ENCODE measurements at places on chromosomes 1 and 21.

DNA sequence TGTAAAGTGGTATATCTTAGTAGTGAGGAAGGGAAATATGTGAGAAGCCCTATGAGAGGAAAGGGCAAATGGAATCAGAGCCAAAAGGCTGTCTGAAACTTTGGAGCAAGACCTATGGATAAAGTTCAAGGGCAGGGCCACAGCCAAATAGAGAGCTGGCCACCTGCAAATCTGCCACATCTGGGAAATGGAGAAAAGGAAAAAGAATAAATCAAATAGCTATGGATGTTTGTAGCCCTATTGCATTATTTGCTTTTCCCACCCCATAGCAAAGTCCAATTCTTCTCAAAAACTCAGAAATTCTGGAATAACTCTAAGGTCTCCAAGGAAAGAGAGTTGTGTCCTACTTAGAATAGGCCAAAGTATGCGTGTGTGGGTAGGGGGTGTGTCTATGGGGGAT, 4.0 kb upstream of the HLX start:
- DNase-seq = no peak

GRCh38 chr1:79161077-79161476, 154.5 kb upstream of the ADGRL4 start:
- no peak for DNase-seq

- DNase-seq = no peak
Measured at GRCh38 chr1:154463512-154463990, 38.5 kb upstream of the TDRD10 start.

- DNase-seq = no peak
Measured at GRCh38 chr1:109969907-109970306, 14.7 kb upstream of the AHCYL1 start.

DNA sequence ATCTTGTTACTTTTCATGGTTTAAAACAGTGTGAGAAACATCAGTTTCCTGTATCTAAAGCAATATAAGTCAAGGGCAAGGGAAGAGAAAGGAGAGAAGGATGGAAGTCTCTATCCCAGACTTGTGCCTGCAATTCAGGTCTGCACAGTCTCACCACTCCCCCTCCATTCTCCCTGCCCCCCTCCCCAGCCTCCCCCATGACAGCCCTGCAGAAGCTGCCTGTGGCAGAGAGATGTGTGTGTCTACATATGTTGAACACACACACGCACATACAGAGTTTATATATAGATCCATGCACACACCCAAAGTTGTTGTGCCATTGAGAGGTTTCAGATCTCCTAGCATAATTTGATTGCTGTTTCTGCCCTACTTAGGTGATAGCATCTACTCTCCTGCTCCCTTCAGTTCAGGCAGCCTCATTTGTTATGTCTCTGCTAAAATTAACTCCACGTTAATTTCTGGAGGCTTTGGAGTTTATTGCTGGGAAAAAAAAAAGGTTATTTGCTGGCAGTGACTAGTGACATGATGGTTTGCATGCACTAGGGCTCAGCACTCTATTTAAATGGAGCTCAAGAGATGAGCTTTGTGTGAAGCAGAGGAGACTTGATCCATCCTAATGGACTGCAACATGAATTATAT, 124.9 kb upstream of the SMYD2 start:
- no peak for DNase-seq

DNA sequence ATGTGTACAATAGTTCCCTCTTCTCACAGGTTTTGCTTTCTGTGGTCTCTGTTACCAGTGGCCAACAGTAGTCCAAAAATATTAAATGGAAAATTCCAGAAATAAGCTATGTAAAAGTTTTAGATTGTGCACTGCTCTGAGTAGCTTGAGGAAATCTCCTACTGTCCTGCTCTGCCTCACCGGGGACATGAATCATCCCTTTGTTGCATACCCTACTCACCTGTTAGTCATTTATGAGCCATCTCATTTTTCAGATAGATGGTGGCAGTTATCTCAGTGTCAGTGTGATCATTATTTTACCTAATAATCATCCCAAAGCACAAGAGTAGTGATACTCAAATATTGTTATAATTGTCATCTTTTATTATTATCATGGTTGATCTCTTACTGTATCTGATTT, 688.1 kb downstream of the PLA2G4A start:
- no peak for DNase-seq

DNA sequence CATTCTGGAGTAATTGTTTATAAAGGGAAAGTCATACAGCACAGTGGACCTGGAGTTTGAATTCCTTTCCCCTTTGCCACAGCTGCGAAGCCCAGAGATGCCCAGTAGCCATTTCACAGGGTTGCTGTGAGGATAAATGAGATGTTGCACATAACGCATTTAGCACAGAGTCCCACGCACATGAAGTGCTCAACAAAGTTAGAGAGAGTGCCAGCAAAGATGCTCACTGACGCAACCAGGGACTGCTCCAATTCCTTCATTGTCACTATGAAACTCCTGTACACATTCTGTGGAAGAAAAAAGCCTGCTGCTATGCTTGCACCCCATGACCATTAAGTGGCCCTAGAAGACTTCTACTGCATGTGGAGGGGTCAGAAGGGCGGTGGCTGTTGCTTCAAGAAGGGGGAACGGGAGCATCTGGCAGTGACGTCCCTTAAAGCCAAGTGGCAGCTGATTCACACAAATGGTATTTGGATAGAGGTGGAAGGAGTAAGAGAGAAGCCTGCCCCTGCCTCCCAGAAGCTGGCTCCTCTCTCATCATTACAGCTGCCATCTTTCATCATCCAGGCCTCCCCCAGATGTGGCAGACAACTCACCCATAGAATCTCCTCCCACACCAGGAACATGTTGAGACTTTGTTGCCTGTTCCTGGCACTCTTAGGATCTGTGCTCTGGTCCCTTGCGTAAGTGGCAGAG, 26.5 kb upstream of the VAV3 start:
- DNase-seq = no peak

GRCh38 chr1:74856174-74856573, 123.2 kb downstream of the TYW3 start:
- DNase-seq = no peak

GRCh38 chr1:66618390-66618789, 84.4 kb downstream of the SGIP1 start:
- no peak for DNase-seq

DNA sequence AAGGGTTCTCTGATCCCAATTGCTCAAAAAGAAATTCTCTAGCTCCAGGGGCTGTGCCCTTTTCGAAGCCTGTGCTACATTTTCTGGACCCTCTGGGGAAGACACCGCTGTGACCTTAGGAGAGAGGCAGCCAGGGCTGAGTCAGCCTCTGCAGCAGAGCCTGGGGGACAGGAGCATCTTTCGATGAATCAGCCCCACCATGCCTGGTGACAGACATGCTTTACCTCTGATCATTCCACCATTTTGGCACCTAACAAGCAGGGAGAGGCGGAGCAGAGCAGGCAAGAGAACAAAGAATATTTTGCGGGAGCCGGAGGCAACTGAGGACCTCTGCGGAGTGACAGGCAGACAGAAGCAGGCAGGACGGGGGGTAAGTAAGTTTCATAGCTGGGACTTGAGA, 84.9 kb downstream of the VWA5B1 start:
- no peak for DNase-seq

- DNase-seq = no peak
Measured at GRCh38 chr1:7420470-7421100, 350.5 kb upstream of the VAMP3 start.
